ENCODE measurements at places on chromosomes 2 and 18. TPM values are rescaled to one million over a fixed set of nuclear protein-coding genes. Genes with fewer than 3 reads are reported as not detected.

DNA sequence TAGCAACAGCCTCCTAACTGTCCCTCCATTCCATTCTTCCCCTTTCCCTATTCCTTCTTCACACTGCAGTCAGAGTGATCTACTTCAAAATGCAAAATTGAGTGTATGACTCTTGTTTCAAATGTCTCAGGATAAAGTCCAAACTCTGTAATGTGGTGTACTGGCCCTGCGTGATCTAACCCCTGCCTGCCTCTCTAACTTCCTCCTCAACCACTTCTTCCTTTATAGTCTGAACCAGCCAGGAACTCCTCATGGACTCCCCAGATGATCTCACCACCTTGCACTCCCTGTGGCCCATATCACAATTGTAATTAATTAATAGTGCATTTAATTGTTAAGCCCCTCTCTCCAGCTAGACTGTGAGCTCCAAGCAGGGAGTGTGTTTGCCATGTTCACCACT, 3.1 kb upstream of the B3GNT2 start:
- DNase-seq = no peak

DNA sequence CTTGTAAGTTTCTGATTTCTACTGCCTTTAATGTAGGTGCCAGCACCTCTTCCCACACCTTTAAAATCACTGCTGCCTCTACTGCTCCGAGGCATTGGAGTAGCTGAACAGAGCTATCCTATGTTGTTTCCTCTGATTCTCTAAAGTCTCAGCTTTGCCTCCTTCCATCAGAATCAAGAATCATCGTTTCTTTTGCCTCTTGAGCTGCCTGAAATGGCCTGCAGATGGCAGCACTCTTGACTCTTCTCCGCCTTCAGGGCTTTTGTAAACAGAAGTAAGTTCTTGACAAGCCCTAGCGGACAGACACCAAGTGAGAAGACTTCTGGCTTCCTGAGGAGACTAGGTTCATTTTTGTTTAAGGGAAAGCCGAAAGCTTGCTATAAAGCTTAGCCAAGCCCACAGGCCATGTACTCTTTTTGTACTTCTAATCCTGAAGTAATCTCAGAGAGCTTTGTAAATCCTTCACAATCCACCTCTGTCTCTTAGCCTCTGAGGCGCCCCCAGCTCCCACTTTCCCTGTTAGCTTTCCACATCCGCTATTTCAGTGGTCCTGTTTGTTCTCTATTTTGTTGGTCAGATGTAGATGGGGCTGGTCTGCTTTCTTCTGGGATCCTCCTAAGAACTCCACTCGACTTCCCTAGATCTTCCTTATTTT, 48.4 kb downstream of the GTF3C3 start:
- peak; percentile 37 for DNase-seq

VWA3B gene
- not detected for total RNA-seq

- no peak for DNase-seq
Measured at GRCh38 chr18:79589601-79590091, 90.0 kb upstream of the CTDP1 start.

DNA sequence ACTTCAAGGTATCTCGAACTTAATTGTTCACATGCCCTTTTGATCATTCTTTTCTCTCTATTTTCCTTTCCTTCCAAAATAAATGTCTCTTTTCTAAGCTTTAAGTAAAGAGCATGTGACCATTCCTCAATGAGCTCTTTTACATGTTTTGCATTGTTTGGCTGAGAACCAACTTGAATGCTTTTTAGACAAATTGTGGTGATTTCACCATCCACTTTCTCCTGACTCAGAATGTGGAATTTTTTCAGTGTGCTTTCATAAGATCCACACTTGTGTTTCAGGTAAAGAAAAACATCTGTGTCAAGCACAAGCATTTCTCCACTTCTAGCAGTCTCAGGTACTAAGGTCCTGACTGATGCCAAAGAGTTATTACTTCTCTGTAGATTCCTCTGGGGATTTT, 10.7 kb downstream of the RBM43 start:
- DNase-seq = no peak

- no peak for DNase-seq
Measured at GRCh38 chr2:181426672-181427071, 30.5 kb upstream of the ITGA4 start.

- no peak for DNase-seq
Measured at GRCh38 chr2:115414466-115414865, 972.0 kb downstream of the DPP10 start.

GRCh38 chr18:43970656-43971055, 693.4 kb upstream of the SYT4 start:
- no peak for DNase-seq

RAB6D gene
- not detected for total RNA-seq

DNA sequence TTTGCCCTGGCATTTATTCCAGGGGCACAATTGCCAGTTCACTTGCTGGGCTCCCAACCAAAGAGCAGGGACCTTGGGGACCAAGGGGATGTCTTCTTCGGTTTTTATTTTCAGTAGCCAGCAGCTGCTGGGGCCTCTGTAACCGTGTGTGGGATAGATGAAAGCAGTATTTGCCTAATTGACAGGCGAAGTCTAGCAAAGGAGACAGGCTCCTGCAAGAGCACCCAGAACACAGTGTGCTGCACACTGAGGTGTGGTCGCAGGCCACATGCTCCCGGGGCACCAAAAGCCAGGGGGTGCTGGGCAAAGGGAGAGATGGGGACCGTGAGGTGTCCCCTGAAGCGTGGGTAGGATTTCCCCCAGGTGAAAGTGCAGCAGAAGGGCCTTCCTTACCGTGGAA, 5.3 kb downstream of the SAG start:
- no peak for DNase-seq

DNA sequence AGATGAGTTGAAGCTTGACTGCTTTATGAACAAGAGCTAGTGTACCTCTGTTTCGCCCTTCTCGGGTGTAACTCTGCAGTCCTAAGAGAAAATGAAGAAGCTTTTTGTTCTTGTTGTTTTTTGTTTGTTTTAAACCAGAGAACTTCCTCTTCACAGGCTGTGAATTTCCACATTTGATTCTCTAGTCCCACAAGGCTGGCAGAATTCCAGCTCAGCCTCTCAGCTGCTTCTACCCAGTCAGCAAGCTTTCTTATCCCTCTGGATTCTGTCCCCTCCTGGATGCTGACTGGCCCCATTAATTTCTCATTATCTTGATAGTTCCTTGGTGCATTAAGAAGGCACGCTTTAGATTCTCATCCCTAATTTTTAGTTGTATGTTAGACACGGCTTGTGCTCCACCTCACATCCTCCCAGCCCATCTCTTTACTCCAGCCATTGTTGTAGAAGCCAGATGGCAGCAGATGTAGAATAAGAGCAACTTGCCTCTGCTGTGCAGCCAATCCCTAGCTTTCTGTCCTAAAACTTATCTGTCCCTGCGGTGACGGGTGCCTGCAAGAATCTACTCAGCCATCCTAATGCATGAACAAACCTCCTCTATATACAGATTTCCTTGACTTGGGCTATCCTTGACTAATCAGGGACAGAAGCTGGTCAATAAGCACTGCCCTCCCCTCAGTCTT, 12.3 kb upstream of the RESP18 start:
- DNase-seq = no peak

MYL12A gene
- 1,167 TPM for total RNA-seq

CHRND gene
- not detected for total RNA-seq

DNA sequence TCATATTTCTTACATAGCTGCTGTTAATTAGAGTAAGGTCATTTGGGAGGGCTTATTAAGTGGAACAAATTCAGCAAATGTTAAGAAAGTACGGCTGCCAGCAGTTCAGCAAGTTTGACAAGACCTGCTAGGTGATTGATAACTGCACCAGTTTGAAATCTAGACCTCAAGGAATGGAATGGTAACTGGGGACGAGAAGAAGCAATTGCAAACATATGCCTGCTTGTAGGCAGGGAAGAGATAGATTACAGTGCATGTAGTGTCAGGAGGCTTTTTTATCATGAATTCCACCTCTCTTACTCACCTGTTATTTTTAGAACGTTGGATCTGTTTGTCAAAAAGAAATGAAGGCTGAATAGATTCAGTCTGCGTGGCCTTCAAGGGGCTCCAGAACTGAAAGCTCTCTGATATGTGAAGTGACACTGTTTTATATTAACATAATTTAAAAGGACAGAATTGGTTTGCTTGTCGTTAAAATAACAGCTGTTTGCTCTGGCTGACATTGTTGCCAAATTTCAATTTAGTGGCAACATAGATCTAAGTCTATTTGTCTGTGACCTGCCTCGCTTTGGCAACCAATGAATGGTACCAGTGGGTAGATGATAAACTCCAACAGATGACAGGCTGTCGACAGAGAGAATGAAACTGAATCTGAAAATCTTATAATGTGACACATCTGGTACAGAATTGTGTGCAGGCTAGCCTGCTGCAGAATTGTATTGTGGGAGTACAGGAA, 199.3 kb downstream of the ZNF407 start:
- no peak for DNase-seq

PLA2R1 gene
- total RNA-seq = 14.5 TPM

DNA sequence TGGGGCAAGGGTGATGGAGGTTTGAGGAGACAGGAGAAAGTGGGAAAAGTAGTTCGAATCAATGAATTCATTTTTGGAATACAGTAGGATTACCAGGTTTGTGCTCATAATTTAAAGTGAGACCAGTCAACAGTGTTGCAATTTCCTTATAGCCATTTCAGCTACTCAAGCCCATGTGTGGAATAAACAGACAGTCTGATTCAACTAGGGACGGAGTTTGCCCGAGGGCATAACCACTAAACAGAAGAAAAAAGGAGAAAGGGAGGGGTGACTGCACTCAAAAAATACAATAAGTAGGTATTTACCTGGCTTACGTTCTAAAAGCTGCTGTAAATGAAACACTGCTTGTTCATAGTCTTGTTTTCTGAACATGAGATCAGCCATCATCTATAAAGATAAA, 55.2 kb downstream of the TTC21B start:
- no peak for DNase-seq

DNA sequence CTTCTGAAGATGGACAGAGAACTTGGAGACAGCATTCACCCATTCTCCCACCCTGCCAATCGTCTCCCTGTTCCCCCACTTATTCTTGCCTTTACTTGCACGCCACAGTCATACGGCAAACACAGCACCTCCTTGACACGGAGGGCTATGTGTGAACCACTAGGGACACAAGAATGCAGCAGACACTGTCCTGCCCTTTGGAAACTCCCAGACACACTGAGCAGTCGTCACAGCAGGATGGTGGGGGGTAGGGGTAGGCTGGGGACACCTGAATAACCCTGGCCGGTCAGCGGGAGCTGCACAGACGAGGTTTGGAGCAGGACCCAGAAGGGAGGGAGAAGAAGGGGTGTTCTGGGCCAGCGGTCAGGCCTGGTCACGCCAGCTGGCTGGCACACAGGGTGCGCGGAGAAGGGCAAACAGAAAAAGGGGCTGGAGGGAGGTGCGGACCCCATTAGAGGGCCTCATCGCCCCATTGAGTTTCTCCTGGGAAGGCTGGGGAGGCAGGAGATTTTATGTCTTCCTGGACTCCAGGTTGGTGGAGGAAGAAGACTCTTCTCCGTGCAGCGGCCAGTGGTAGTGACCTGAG, 40.0 kb upstream of the FOSL2 start:
- no peak for DNase-seq

- DNase-seq = no peak
Measured at GRCh38 chr2:226884166-226884565, 48.3 kb downstream of the RHBDD1 start.

IL1F10 gene
- total RNA-seq = not detected

AAK1 gene
- 48.2 TPM for total RNA-seq

- no peak for DNase-seq
Measured at GRCh38 chr2:16123421-16123820, 183.1 kb downstream of the MYCN start.

DNA sequence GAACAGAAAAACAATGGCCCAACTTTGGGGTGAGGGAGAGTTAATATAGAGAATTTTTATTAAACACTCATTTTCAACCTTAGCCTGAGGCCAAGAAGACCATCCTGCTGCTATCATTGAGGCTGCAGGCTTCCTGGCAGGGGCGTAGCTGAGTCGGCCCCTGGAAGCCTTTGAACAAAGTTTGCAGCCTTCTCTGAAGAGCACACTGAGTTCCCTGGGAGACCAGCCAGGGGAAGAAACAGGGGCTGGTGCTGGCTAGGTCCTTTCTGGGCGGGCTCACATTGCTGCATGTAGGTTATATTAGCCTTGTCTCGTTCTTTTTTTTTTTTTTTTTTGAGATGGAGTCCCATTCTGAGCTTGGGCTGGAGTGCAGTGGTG, 126.8 kb upstream of the HS6ST1 start:
- DNase-seq = no peak

ABCB6 gene
- 17.8 TPM for total RNA-seq

DNA sequence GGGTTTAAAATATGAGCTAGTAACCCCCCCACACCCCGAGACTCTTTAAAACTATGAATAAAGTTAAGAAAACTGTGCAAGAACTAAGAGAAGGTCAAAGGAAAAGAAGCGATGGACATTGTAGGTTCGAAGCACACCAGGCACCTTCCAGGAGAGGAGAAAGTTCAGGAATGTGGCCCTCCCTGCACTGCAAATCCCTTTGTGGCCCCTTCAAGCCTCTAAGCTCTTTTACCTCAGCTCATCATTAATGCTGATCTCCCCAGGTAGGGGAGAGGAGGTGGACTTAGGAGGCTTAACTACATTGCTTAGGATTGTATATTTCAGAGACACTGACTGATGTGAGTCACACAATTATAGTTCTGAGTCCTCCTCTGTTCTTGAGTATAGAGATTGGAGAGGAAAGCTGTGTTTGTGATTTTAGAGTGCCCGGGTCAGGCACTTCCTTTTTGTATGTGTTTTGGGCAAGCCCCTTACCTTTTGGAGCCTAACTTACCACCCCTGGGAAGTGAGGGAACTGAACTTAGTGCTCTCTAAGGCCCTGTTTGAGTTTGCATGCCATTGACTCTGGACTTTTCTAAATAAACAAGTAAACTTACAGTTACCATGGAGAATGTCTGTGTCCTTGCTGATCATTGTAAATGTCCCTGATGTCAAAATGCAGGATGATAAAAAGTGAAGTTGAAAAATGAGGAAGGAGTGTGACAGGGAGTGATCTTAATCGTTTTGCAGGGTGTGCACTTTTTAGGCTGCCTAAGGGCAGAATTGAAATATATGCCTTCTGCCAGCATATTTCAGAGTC, 140.8 kb upstream of the ZEB2 start:
- no peak for DNase-seq

DLX1 gene
- not detected for total RNA-seq

DNA sequence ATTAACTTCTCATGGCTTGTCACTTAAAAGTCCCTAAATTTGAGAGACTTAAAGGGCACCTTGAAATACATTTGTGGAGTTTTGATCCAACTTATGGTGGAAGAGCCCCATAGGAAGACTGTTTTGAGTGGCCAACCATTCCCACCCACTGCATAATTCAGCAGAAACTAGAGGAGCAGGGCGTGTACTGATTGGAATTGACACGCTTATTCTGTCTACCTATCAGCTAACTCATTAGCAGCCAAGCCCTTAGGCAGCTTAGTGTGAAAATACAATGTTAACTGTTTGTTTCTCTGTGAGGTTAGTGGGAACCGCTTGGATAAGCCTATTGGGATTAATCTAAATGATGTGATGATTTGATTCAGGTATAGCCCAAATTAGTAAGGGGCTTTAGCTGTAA, 6.4 kb downstream of the LGALSL start:
- no peak for DNase-seq

IL1R2 gene
- total RNA-seq = not detected

AQP12A gene
- not detected for total RNA-seq

IL1B gene
- total RNA-seq = 8.9 TPM

GRCh38 chr18:78207942-78208341, 771.7 kb upstream of the SALL3 start:
- no peak for DNase-seq
